ENCODE measurements at places on chromosomes 6 and 20.

DNA sequence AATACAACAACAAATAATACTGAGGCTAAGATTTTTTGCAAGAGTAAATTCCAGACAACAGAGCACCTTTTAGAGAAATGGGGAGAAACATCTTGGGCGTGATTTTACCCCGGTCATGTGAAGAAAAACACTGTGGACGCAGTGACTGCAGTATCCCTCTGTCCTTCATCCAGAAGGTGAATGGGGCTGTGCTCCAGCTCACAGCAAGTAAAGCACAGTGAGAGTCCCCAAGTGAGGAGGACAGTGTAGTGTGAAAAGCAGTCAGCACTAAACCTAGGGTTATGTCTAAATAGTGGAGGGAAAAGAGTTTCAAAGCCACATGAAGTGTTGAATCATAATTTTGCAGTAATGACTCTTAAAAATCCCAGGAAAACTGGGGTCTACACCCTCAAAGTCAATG is 338.4 kb downstream of the PACRG start:
- DNase-seq: no peak
- H3K27ac ChIP-seq: no peak overlapping the region
- H3K27me3 ChIP-seq: no peaks in the 10 kb centered on the region
- H3K36me3 ChIP-seq: no peaks in the 10 kb centered on the region
- H3K4me1 ChIP-seq: no peaks in the 10 kb centered on the region
- H3K4me3 ChIP-seq: no peak overlapping the region

DNA sequence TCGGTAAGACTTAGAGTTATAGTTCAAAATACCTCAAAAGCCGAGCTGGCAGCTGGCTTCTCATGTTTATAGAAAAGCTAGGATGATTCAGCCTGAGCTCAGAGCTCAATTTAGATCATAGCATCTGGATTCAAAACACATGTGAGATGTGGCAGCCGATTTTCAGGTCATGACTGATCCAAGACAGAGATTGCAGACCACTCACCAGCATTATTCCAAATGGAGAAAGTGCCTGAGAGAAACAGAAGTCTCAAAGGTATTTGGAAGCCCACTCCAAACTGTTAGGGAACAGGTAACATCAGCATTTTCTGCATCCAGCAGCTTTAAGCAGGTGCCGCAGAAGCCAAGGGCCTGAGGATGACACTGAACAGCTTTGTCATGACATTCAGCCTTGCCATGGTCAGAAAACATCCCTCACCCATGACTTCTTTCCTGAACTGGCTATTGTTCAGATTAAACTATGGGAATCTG is 102.2 kb downstream of the BACH2 start:
- no peak overlapping the region for H3K4me3 ChIP-seq
- H3K27ac ChIP-seq: no peak overlapping the region
- no peaks in the 10 kb centered on the region for H3K4me1 ChIP-seq
- H3K36me3 ChIP-seq: no peaks in the 10 kb centered on the region
- no peak for DNase-seq

DNA sequence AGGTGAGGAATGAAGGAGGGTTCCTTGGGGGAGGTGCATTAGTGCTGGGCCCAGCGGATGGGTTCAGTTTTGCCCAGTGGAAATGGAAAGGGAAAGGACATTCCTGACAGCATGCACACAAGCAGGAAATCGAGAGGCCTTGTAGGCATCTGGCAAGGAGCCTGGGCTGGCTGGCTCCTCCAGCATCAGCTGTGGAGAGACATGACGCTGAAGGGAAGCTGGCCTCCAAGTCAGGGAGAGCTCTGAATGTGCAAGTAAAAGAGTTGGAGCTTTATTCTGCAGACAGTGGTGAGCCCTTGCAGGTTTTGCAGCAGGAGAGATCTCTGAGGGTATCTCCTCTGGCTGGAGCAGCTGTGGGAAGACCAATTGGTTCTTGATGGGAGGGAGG is 154.3 kb downstream of the MRPL14 start:
- no peaks in the 10 kb centered on the region for H3K36me3 ChIP-seq
- peak; percentile 75 for DNase-seq
- H3K4me3 ChIP-seq: no peak overlapping the region
- no peaks in the 10 kb centered on the region for H3K27me3 ChIP-seq
- H3K27ac ChIP-seq: no peak overlapping the region

DNA sequence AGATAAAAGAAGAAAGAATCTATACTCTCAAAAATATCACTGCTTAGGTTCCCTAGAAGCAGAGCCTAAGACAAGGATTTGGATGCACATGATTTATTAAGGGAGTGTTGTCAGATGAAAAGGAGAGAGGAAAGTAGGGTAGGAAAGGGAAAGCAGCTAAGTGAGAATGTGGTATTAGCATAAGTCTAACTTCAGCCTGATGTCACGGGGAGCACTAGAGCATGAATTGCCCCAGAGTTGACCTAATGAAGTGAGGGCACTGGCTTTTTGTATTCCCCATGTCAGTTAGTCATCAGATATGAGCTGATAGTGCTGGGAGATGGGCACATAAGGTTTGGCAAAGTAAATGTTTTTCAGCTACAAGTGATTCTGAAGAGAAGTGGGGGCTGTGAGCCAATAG is 129.0 kb upstream of the THEMIS start:
- no peak overlapping the region for H3K4me3 ChIP-seq
- no peak for DNase-seq
- H3K4me1 ChIP-seq: no peaks in the 10 kb centered on the region
- no peaks in the 10 kb centered on the region for H3K27me3 ChIP-seq
- no peaks in the 10 kb centered on the region for H3K36me3 ChIP-seq
- no peak overlapping the region for H3K27ac ChIP-seq

DNA sequence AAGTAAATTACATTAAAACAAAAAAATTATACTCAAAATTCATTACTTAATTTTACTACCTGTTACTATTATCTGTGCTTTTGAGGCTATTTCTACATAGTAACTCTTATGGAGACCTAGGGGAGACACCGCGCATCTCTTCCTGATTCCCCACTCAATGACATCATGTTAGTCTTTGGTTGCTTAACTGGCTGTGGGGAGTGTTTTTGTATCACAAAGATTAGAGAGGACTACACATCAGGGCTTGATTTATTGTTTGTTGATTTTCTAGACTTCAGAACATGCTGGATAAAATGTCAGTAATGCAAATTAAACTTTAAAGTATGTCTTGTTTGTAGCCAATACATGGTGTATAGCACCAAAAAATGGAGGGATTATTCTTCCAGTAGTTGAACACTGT is 26.0 kb downstream of the SLC2A10 start:
- no peaks in the 10 kb centered on the region for H3K36me3 ChIP-seq
- no peak overlapping the region for H3K4me3 ChIP-seq
- no peaks in the 10 kb centered on the region for H3K27me3 ChIP-seq

GRCh38 chr6:12421596-12421995 is 131.4 kb downstream of the EDN1 start:
- no peaks in the 10 kb centered on the region for H3K27me3 ChIP-seq
- no peaks in the 10 kb centered on the region for H3K4me1 ChIP-seq
- DNase-seq: no peak
- H3K27ac ChIP-seq: no peak overlapping the region

Measured in prostate gland (tissue), 2 donors.